ENCODE measurements at places on chromosomes 12 and 14.

DNA sequence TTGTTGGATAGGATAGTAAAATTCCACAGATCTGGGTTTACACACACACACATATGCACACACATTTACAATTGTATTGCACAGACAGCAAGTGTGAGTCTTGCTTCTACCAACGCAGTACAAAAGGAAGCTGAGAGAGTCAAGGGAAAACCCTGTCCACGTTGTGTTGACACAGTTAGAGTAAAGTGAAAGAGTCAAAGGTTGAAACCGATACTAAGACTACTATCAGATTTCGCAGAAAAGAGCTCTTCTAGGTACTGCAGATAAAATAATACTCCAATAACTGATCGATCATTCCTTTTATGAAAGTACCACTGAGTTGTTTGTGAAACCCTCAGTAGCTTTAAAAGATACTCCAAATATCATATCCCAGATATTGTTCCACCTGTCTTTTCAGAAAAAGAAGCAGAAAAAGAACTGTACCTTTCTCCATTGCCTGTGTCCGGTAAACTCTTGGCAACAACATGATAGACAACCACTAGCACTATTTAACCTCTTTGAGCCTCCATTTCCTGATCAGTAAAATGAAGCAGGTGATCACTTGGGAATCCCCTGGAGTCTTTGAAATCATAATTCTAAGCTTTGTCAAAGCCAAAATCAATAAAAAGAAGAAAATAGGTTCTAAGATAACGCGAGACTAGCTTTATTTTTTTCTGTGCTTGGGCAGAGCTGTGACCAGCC lies 224.6 kb upstream of the FOXN3 start:
- no peak for DNase-seq

- DNase-seq, result no peak
Measured at GRCh38 chr12:12538535-12538934, 24.1 kb downstream of the DUSP16 start.

DNA sequence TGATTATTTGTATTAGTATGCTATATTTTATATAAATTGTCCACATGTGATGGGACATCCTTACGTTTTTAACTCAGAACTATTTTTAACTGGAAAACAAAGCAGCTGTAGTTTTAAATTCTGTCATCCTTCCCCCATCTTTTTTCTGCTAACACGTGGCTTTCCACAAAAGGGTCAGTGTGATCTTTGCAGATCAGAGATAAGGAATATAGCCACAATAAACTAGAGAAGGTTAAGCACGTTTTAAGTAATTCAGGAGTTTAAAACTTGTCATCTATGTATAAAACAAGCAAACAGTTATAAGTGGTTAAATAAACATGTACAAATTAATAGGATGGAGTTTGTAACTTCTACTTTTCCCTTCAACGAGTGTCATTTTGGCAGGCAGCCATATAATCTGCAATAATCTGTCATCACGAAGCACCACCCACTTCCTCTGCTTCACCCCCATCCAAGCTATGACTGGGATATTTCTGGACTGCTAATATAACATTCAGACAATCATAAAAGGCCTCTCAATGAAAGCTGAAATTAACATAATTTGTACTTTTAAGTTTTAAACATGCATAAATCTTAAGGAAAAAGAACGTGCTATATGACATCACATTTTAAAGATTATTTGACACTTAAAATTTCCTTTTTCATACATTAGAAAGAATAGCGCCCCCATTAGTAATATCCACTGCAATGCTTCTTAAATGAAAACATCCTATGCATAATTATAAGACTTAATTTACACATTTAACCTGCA lies 15.3 kb downstream of the TAOK3 start:
- no peak for DNase-seq

- DNase-seq, result no peak
Measured at GRCh38 chr12:131713349-131713748, 2.5 kb downstream of the SFSWAP start.

Data from stimulated activated CD8-positive, alpha-beta memory T cell treated with anti-CD3 and anti-CD28 coated beads, Interleukin-7, amount 100 ng/mL, for 48 hours (primary cell).